Caki2 (cell line): ENCODE measurements at places on chromosomes 7 and 10. TPM values are rescaled to one million over a fixed set of nuclear protein-coding genes. Genes with fewer than 3 reads are reported as not detected.

DNA sequence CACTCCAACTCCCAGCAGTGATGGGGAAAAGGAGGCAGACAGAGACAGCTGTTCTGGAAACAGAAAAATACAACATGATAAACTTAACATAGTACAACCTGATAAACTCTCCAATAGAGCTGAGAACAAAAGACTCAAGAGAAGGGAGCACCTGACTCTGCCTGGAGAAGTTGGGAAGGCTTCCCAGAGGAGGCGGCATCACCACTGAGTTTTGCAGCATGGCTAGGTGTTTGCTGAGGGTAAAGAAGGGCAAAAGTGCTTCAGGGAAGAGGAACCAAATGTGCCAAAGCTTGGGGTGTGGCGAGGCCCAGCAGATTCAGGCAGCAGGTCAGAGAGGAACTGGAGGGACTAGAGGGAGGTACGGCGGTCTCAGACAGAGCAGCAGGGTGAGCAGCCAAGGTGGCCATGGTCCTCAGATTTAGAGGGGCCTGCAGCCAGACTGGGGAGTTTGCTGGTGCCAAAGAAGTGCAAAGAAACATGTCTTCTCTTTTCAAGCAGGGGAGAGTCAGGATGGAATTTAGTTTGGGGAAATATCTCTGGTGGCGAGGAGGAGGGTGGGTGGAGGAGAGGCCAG is 119.9 kb upstream of the BTBD16 start:
- no peak for DNase-seq

DNA sequence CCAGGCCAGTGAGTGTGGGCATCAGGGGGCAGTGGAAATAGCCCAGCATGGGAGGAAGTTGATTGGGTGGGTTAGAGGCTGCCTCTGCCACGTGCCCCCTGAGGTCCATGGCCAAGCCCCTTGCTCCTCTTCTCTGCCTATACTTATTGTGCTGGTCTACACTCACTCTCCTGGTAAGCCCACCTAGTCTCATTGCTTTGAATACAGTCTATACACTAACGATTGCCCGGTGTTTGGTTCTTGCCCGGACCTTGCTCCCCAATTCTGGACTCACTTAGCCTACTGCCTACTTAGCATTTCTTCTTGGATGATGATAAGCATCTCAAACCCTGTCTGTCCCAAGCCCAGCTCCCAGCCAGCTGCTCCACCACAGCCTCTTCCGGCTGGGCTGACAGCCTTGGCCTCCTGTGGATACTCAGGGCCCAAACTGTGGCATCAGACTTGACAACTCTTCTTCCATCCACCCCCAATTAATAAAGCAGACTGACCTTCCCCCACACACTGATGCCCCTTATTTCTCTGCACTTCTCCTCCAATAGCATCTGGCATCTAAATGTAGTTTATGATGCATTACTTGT is 10.1 kb downstream of the LRRC18 start:
- DNase-seq, result no peak

Gene C10orf105
- not detected in 2 replicates for total RNA-seq

Gene NPC1L1
- total RNA-seq, result not detected in 2 replicates

DNA sequence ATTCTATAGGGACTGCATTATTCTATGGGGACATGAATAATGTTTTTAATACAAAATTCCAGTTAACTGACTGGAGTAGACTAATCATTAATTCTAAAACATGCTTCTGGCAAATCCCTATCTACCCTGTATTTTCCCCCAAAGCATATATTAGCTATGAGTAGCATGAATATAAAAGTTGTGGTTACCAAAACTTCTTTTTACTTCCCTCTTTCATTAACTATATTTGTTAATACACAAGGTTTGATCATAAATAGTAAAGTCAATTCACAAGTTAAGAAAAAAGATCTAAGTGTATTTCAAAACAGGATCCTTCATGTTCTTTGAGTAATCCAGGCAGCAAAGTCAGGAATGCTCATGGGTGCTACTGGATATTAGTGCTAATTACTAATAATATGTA is 2.9 kb upstream of the RALA start:
- no peak for DNase-seq
